ENCODE measurements at places on chromosomes 11 and 22.

GRCh38 chr11:65325435-65325834 is 8.2 kb upstream of the DPF2 start:
- no peaks in the 10 kb centered on the region for H3K36me3 ChIP-seq
- H3K27me3 ChIP-seq: no peaks in the 10 kb centered on the region
- H3K27ac ChIP-seq: no peak overlapping the region

GRCh38 chr11:118842369-118842768 is 41.3 kb upstream of the CXCR5 start:
- H3K27me3 ChIP-seq: no peaks in the 10 kb centered on the region
- no peak overlapping the region for H3K4me3 ChIP-seq
- H3K27ac ChIP-seq: peak overlapping the region; percentile 57
- H3K4me1 ChIP-seq: peaks cover 7% of the 10 kb centered on the region
- no peak for DNase-seq

DNA sequence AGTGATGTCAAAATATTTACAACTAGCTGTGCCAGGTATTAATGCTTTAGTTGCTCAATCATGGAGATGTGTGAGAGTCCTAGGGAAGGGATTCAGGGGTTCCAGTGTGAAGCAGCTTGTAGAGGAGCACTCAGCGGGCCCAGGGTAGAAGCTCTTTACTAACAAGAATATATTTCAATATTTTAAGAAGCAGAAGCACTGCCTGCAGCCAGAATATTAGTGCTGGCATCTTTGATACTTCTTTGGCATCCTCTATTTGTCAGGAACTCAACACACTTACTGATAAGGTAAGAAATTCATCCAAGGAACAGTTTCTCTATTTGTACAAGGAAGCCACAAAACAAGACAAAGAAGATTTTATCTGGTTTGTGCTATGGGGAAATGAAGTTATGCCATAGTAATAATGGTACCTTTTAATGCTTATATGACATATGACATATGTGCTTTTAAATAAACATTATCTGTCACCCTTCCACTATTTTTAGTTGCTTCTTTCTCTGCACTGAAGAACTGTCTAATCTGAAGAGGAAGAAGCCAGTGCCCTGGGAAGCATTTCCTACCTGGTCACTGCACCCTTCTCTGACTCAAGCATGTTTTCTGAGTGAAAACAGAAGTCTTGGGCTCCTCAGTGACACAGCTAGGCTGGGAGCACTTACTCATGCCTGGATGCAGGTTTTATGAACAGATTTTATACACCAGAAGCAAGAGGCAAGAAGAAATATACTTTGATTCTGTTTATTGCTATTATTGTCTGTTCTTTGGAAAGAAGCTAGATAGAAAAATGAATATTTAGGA is 388.1 kb upstream of the CCDC90B start:
- no peak for DNase-seq
- no peaks in the 10 kb centered on the region for H3K4me1 ChIP-seq
- no peak overlapping the region for H3K27ac ChIP-seq
- no peaks in the 10 kb centered on the region for H3K27me3 ChIP-seq
- H3K4me3 ChIP-seq: no peak overlapping the region

DNA sequence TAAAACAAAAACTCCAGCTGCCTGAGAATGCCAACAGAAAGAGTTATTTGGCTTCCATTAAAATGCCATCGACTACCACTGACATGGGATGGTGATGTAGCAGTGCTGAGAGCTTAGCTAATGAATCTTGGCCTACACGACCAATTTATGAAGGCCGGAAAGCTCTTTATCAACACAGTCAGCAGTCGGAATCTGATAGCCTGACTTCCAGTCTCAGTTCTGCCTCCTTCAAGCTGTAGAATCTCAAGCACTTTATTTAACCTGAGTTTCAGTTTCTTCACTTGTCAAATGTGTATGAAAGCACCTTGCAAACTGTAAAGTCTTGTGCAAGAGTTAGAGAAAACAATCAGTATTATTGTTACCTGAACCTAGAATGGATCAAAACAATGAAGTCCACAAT is 335.7 kb upstream of the NARS2 start:
- no peak overlapping the region for H3K4me3 ChIP-seq
- DNase-seq: no peak
- no peaks in the 10 kb centered on the region for H3K36me3 ChIP-seq
- no peak overlapping the region for H3K27ac ChIP-seq
- no peaks in the 10 kb centered on the region for H3K4me1 ChIP-seq

GRCh38 chr11:62242021-62242420 is at the start of gene SCGB1D2:
TSS of gene SCGB1D2 (plus strand) at chr11:62242239. CDS start at chr11:62242308, 69 bp downstream.
- H3K36me3 ChIP-seq: no peaks in the 10 kb centered on the region
- H3K4me1 ChIP-seq: no peaks in the 10 kb centered on the region
- DNase-seq: no peak
- no peak within 1 kb of the TSS for H3K4me3 ChIP-seq

DNA sequence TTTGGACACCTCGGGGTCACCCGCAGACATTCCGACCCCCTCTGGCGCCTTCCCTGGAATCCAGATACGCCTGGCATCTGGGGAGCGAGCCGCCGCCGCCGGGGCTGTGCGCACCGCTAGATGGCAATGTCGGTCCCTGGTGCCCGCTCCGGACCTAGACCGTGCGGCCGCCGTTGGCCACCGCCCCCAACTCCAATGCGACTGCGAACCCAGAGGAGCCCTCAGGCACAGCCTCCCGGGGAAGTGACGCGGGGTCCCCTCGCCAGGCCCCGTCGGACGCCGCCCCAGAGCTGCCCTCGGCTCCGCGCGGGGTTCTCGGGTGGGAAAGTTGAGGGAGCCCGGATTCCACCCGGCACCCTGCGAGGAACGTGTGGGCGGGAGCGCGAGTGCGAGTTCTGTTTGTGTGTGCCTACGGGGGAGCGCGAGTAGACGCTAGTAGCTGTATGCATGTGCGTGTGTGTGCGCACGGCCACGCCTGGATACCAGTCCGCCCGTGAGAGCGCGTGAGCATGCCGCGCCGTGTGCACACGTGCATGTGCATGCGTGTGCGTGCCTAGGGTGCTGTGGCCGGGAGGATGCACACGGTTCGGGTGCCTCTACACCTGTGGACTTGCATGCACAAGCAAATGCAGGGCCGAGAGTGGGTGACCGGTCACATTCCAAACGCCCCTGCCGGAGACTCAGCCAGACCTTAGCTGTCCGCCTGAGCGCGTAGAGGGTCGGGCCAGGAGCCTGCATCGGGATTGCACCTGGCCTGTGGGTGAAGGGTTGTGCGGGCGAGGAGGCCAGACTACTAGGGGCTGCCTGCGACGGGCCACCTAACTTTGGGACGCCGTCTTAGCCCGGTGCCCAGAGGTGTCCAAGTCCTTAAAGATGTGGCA is 1.9 kb downstream of the CHRM4 start:
- H3K27ac ChIP-seq: no peak overlapping the region
- peaks cover 28% of the 10 kb centered on the region for H3K27me3 ChIP-seq
- no peak for DNase-seq
- no peak overlapping the region for H3K4me3 ChIP-seq
- H3K36me3 ChIP-seq: no peaks in the 10 kb centered on the region

- no peak overlapping the region for H3K4me3 ChIP-seq
- no peaks in the 10 kb centered on the region for H3K4me1 ChIP-seq
Observed at GRCh38 chr22:23984430-23984829, 4.5 kb downstream of the GSTT2 start.

GRCh38 chr11:35043936-35044335 is 95.0 kb upstream of the CD44 start:
- no peaks in the 10 kb centered on the region for H3K27me3 ChIP-seq
- peaks cover 92% of the 10 kb centered on the region for H3K4me1 ChIP-seq
- H3K36me3 ChIP-seq: no peaks in the 10 kb centered on the region
- peak overlapping the region; percentile 91 for H3K27ac ChIP-seq
- no peak overlapping the region for H3K4me3 ChIP-seq
- no peak for DNase-seq

- DNase-seq: no peak
- no peaks in the 10 kb centered on the region for H3K27me3 ChIP-seq
- no peak overlapping the region for H3K4me3 ChIP-seq
- no peaks in the 10 kb centered on the region for H3K4me1 ChIP-seq
- no peak overlapping the region for H3K27ac ChIP-seq
Observed at GRCh38 chr22:24868979-24869378, 63.0 kb downstream of the SGSM1 start.

DNA sequence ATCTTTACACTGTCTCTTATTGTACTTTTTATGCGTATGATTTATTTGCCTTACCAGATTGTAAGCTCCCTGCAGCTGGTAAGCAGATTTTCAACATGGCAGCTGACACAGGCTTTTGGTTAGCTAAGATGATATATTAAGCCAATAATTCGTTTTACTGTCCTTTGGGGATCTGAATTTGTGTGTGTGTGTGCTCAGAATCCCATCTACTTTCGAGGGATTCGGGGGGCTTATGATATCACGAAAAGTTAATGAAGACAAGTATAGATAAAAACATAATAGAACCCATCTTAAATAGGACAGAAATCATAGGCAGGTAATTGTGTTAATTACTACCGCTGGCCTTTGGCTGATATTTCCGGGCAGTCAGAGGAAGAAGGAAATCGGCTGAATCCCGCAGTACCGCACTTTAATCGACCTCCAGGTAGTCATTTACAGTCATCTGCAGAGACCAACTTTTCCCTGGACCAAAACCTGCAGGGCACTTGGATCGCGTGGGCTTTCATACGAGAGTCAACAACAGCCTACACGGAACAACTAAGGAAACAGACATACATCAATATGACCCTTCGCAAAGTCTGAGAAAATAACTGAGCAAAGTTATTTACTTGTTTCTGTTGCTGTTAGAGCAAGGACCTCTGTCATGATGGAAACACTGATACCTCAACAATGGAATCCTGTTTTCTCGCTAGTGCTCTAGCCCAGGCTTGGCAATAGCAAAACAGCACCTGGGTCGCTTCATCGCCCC is 802 bp downstream of the KBTBD3 start:
- H3K36me3 ChIP-seq: peaks cover 5% of the 10 kb centered on the region
- peak overlapping the region; percentile 91 for H3K4me3 ChIP-seq
- peak overlapping the region; percentile 93 for H3K27ac ChIP-seq
- H3K27me3 ChIP-seq: no peaks in the 10 kb centered on the region
- peaks cover 50% of the 10 kb centered on the region for H3K4me1 ChIP-seq

DNA sequence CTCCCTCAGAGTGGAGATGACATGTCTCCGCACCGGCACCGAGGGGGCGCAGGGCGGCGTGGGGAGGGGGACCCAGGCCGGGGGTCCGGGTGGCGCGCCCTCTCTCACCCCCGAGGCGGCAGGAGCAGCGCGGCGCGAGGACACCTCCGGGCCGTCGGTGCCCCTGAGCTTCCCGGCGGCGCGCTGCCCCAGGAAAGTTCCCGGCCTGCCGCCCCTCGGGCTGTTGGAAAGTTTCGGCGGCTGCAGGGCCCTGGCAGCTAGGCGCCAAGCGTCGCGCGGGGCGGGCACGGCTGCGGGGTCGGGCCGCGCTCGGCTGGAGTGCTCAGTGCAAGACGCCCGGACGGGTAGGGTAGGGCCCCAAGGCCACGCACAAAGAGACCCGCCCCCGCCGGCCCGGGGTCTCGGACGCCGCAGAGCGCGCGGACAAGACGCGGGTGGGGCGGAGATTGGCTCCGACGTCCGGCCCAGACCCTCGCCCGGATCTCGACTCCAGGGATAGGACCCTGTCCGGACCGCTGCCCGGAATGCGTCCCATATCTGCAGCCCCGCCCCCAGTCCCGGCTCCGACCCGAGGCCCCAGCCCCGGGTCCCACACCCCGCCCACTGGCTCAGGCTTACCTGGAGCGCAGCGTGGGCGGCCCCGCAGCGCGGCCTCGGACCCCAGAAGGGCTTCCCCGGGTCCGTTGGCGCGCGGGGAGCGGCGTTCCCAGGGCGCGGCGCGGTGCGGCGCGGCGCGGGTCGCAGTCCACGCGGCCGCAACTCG is 471 bp downstream of the ARVCF start:
- no peaks in the 10 kb centered on the region for H3K27me3 ChIP-seq
- DNase-seq: peak; percentile 33
- H3K4me1 ChIP-seq: peaks cover 31% of the 10 kb centered on the region
- H3K36me3 ChIP-seq: no peaks in the 10 kb centered on the region
- H3K27ac ChIP-seq: no peak overlapping the region
- peak overlapping the region; percentile 77 for H3K4me3 ChIP-seq

DNA sequence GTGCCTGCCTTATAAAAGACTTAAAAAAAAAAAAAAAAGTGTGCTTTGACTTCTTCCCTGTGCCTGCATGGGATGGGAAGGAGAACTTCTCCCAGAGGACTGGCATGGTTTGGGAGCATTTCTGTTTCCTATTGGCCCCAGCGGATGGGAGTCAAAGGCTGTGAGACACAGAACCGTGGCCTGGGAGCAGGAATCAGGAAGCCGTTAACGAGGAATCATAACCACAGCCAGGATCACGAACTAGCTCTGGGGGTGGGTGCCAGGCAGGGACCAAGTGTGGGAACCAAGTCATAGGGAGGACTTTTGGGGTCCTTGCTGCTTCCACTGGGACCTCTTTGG is 526 bp downstream of the C1QTNF6 start:
- no peak overlapping the region for H3K4me3 ChIP-seq
- no peak overlapping the region for H3K27ac ChIP-seq
- H3K27me3 ChIP-seq: no peaks in the 10 kb centered on the region
- DNase-seq: no peak
- peaks cover 61% of the 10 kb centered on the region for H3K4me1 ChIP-seq

- H3K4me1 ChIP-seq: no peaks in the 10 kb centered on the region
- no peak within 1 kb of the TSS for H3K4me3 ChIP-seq
- no peak within 1 kb of the TSS for H3K27ac ChIP-seq
- no peak for DNase-seq
- no peaks in the 10 kb centered on the region for H3K27me3 ChIP-seq
Observed at GRCh38 chr11:18172666-18173065, at the start of gene MRGPRX4. TSS of gene MRGPRX4 (plus strand) at chr11:18172837. CDS start at chr11:18173257, 420 bp downstream.

GRCh38 chr11:104136861-104137260 is 27.1 kb downstream of the PDGFD start:
- H3K4me3 ChIP-seq: no peak overlapping the region
- H3K27me3 ChIP-seq: no peaks in the 10 kb centered on the region
- DNase-seq: no peak
- H3K27ac ChIP-seq: no peak overlapping the region
- no peaks in the 10 kb centered on the region for H3K36me3 ChIP-seq

DNA sequence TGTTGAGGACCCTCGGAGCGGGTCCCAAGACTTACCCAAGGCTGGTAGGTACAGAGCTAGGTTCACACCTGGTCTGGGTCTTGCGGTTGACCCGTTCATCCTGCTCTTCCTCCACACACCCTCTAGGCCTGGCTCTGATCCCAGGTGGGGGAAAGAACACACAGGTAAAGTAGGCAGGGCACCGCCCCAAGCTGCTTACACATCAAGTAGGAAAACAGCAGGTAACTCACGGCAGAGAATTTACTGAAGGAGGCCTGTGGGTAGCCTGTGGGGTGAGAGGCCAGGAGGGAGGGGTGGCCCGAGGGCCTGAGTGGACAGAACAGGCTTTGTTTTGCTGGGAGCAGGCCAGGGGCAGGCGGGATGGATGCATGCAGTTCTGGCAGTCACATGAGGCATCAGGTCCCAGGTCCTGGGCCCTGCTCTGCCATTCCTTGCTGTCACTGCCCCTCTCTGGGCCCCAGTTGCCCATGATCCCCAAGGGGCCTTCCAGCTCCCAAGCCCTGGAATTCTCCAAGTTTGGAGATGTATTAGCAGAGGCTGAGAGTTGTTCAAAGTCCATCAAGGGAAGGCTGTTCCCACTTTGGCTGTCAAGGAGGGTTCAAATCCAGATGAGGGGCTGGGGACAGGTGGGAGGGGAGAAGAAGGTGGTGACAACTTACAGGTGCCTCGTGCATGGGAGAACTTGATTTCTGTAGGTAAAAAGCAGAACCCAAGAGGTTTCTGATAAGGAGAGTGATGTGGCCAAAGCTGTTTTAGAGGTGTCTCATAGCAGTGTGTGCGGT is 5.7 kb downstream of the TSKU start:
- no peak overlapping the region for H3K4me3 ChIP-seq
- H3K27me3 ChIP-seq: no peaks in the 10 kb centered on the region
- no peaks in the 10 kb centered on the region for H3K4me1 ChIP-seq
- no peaks in the 10 kb centered on the region for H3K36me3 ChIP-seq
- DNase-seq: no peak
